ENCODE measurements at places on chromosomes 4 and X.

- DNase-seq, result no peak
Measured at GRCh38 chr4:2421928-2422327, 3.2 kb downstream of the CFAP99 start.

DNA sequence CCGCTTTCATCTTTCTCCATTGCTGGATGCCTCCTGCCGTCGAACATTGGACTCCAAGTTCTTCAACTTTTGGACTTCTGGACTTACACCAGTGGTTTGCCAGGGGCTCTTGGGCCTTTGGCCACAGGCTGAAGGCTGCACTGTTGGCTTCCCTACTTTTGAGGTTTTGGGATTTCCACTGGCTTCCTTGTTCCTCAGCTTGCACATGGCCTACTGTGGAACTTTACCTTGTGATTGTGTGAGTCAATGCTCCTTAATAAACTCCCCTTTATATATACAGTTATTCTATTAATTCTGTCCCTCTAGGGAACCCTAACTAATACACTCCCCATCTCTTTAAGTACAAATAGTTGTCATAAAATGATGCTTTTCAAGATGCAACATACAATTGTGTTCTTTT is 595.3 kb downstream of the ARAP2 start:
- DNase-seq, result no peak

- DNase-seq, result no peak
Measured at GRCh38 chrX:40729598-40730584, 5.5 kb downstream of the MED14 start.

GRCh38 chrX:25925946-25926345 is 212.2 kb upstream of the MAGEB18 start:
- DNase-seq, result no peak

GRCh38 chrX:23935106-23935505 is 27.3 kb downstream of the CXorf58 start:
- DNase-seq, result no peak

DNA sequence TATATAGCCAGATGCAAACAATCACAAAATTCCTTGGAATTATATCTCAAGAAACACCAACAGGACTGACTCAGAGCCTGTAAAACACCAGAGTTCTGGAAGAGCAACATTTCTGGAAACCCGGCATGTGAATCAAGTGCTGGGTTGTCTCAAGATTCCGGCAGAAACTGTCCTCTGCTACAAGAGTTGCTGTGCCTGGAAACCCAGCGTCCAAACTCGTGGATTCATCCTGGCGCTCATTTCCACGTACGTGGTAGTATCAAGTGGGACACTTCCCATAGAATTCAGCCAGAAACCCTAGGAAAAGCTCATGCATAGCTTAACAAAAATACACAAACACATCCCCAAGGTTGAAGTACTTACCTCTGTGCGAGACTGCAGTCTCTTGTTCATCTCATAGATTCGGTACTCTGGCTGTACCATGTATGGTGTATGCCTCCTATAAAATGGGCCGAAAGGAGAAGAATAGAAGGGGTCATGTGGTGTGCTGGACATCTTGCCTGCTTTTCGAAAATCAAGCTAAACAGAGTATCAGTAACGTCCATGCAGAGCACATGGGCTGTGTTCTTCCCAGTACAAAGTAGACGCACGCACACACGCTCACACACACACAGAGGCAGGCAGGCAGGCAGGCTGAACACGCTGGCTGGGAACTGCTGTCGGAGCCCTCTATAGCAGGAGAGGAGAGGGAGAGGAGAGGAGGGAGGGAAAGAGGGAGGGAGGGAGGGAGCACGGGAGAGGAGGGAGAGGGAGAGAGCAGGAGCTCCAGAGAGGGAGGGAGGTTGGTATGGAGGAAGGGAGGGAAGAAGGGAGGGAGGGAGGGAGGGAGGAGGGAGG is at the start of gene LDB2:
Gene LDB2 (minus strand): TSS at position 655 of the 837 bp plus-strand sequence.
- no peak for DNase-seq

DNA sequence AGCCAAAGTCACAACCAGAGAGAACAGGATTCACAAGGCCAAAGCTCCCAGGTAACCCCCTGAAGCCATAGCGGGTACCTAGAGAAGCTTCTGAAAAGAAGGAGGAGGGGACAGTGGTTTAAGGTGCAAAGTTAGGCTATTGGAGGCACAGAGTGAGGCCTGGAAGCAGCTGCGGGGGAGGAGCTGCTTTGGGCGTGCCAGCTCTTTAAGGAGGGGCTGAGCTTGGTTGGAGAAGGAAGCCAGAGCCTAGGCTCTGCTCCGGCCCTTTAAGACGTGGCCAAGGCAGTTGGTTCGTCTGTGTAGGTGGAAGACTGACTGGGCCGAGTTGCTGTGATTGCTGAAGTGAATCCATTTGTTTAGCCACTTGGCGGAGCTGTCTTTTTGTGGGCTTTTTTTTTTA is 1.5 kb downstream of the KLF8 start:
- DNase-seq, result no peak

GRCh38 chrX:18422886-18423285 is 2.5 kb upstream of the CDKL5 start:
- no peak for DNase-seq

- DNase-seq, result no peak
Measured at GRCh38 chr4:8210010-8210409, 10.9 kb downstream of the SH3TC1 start.

DNA sequence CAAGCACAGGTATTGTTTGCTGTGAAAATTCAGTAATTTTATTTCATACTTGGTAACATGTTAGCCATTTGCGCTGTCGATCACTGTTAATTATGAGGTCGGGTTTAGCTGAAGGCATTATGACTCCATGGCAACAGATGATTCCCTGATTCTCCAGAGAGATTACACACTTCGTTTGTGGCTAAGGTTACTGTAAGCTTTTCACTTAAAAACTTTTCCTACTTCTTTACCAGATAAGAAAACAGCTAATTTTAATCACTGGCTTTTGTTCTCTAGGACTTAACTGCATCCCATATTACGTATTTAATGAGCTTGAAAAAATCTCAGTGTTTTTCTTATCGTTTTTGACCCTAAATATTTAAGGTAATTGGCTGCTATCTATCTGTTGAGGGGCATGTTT is 2.1 kb downstream of the GSTCD start:
- DNase-seq, result no peak

- no peak for DNase-seq
Measured at GRCh38 chr4:24965627-24966026, 52.8 kb upstream of the CCDC149 start.

DNA sequence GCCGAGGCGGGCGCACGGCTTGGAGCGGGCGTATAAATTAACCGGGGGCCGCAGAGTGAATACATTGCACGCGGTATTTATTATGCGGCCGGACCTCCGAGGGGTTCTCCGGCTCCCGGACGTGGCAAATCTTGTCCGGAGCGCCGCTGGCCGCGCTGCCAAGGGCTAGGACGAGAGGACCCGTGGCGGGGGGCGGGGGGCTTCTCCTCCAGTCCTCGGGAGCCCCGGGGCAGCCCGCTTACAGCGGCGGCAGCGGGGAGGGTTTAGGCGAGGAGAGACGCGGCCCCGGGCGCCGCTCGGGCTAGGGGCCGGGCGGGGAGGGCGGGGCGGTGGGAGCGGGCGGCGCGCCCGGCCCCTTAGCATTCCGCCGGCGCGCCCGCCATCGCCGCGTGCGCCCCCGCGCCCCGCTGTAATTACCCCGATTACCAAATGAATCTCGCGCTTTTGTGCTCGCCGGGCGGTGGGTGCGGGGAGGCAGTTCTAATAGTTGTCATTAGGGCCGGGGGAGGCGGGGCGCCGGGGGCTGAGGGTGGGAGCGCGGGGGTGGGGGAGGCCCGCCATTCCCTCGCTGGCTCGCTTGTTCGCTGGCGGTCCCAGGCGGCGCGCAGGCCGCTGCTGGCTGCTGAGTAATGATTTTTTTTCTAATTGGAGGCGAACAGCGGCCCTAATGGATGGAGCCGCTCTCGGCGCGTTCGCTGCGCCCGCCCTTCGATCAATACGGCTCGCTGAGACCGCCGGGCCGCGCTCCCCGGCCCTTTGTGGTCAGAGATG is 276.6 kb downstream of the BCOR start:
- no peak for DNase-seq

DNA sequence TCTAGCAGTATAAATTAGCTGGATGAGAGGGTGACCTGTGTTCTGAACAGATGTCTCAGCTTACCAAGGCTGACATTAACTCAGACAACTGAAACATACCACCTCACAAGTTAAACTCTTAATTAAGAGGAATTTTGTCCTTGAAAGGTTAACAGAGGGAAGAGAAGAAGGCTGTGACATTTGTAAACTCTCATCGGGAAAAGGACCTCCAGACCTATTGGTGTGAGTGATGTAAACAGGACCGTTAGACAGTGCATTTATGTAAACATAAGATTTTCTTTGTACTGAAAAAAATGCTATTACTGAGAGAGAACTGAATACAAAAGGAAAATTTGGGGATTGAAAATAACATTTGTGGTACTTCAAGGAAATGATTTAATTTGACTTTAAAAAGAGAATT is 308.4 kb upstream of the DIAPH2 start:
- no peak for DNase-seq

DNA sequence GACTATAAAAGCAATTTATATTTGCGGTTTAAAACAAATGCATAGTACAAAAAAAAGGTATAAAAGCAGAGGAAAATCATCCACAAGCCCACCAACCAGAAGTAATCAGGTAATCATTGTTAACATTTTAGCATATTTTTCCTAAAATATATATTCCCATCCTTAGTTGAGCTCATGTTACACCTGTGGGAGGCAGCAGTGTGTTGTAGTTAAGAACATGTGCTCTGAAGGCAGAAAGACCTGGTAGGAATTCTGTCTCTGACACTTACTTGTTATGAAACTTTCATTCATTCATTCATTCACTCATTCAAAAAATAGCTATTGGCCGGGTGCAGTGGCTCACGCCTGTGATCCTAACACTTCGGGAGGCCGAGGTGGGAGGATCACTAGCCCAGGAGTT is 15.4 kb upstream of the CDKL5 start:
- no peak for DNase-seq

GRCh38 chrX:153639177-153640044 is 7.6 kb upstream of the DUSP9 start:
- DNase-seq, result no peak

DNA sequence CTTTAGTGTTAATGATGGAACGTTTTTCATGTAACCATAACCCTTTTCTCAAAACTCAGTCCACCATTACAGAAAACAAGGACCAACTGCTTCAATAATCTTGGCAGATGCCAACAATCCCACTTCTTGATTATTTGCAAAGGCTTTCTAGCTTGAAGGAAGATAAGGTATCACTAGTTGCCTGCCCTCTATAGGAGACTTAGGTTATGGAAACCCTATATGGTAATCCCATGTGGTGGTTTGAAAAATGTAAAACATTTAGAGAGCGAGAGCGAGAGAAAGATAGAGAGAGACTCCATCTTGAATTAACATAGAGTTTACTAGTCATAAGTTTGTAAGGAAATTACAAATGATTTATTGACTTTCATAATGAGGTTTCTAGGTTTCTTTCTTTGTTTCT is 1627.5 kb upstream of the TENM3 start:
- DNase-seq, result no peak

GRCh38 chrX:97145934-97146333 is 262.2 kb downstream of the RPA4 start:
- DNase-seq, result no peak

DNA sequence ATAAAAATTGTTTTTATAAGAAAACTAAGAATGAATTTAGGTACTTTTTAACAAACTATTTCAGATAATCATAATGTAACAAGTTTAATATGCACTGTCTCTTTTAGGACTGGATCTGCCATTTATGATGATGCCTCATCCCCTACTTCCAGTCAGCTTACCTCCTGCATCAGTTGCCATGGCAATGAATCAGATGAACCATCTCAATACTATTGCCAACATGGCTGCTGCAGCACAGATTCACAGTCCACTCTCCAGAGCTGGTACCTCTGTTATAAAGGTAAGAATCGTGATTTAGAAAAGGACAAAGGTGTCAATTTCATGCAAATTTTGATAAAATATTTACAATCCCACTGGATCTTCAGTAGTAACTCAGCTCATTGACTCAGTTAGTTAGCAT is 566.2 kb downstream of the DACH2 start:
- no peak for DNase-seq

- no peak for DNase-seq
Measured at GRCh38 chr4:112277220-112277619, 8.5 kb downstream of the TIFA start.

- no peak for DNase-seq
Measured at GRCh38 chr4:86043755-86044592, 315.9 kb downstream of the MAPK10 start.

DNA sequence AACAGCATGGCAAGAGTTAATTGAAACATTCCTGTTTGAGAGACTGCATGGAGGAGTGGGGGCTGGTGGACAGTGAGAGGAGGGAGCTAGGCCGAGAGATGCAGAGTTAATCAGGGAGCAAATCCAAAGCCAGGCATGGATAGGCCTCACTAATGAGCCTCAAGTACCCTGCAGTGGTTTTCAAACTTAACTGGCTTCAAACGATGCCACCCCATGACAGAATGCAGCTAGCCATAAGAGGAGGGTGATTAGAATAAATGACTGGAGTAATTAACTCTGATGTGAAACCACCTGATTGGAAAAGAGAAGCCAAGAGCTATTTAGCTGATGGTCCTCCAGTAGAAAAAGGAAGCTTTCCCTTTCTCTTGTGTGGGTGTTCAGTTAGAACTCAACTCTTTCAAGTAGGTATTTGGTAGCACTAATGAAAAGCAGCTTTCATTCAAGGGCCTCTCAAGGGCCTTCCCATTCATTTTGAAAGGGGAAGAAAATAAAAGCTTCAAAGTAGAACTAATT is 215.4 kb upstream of the MAB21L2 start:
- no peak for DNase-seq

DNA sequence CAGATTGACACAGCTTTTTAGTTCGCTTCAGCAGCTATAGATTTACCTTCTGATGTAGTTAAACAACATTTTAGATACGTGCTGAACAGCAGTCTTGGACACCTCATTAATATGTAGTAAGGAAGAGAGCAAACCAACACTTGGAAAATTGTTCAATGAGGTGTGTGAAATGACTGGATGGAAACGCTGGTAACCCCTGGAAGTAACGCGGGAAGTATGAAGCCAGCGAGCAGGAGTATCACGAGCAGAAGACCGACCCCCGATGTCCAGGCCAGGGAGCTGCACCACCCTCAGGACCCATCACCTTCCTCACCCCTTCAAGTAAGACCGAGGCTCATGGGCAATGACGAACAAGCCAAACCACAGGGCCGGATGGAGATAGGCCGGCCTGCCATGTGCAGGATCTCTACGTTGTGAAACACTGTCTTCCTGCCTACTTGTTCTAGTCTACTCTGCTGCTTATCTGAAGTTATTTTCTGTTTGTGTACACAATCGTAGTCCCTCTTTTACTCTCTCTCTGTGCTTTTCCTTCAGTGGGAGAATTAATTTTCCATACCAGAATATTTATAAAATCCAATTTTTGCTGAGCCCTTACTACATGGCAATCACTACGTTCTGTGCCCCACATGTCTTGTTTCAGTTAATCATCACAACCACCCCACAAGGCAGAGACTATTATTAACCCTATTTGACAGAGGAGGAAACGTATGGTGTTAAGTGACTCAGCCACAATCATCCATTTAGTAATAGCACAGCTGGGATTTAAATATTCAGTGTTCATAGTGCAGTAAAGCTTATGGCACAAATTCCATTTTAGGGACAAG is 221.7 kb downstream of the APBB2 start:
- no peak for DNase-seq

All from central memory CD8-positive, alpha-beta T cell (primary cell).